T-helper 9 cell (primary cell): ENCODE measurements at places on chromosomes 1 and 21.
A peak's percentile ranks its signal among the peaks of the same experiment; 100 is the strongest.

- no peak for DNase-seq
These were observed 180.2 kb downstream of the KIF26B start for GRCh38 chr1:245334827-245335490.

GRCh38 chr1:2441746-2442145 lies 29.4 kb upstream of the PEX10 start:
- no peak for DNase-seq

DNA sequence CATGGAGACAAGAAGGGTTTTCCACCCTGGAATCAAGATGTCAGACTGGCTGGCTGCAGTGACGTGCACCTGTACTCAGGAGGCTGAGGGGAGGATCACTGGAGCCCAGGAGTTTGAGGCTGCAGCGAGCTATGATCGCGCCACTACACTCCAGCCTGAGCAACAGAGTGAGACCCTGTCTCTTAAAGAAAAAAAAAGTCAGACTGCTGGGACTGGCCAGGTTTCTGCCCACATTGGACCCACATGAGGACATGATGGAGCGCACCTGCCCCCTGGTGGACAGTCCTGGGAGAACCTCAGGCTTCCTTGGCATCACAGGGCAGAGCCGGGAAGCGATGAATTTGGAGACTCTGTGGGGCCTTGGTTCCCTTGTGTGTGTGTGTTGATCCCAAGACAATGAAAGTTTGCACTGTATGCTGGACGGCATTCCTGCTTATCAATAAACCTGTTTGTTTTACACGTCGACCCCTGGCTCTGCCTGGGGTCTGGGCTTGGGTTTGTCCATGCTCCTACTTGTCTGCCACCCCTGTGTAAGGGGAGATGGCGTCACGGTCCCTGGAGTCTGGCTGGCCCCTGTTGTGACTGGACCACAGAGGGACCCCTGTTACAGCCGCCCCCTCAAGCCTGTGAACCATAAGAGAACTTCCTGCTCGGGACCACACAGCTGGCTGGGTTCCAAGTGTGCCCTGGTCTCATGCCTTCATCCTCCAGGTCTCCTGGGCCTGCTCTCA lies 20.9 kb upstream of the VPS13D start:
- DNase-seq: peak; percentile 90

- DNase-seq: no peak
These were observed 91.2 kb downstream of the TRABD2B start for GRCh38 chr1:47906009-47906432.

DNA sequence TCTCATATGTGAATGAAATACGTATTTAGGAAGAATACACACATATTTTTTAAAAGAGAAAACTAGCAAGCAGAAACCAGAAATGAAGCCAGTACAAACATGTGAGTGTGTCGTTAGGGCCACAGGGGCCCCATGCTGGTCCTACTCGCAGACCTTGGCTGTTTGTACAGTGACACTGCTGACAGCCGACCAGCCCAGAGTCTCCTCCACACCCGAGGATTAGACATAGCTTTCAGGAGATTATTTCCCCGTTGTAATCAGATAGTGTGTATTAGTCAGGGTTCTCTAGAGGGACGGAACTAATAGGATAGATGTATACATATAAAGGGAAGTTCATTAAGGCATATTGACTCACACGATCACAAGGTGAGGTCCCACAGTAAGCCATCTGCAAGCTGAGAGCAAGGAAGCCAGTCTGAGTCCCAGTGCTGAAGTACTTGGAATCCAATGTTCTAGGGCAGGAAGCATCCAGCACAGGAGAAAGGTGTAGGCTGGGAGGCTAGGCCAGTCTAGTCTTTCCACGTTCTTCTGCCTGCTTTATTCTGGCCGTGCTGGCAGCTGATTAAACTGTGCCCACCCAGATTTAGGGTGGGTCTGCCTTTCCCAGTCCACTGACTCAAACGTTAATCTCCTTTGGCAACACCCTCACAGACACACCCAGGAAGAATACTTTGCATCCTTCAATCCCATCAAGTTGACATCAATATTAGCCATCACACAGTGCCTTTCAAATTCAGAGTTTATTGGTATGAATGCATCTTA lies 51.2 kb downstream of the DIP2A start:
- no peak for DNase-seq

GRCh38 chr1:232966663-232967062 lies 16.3 kb downstream of the NTPCR start:
- no peak for DNase-seq

DNA sequence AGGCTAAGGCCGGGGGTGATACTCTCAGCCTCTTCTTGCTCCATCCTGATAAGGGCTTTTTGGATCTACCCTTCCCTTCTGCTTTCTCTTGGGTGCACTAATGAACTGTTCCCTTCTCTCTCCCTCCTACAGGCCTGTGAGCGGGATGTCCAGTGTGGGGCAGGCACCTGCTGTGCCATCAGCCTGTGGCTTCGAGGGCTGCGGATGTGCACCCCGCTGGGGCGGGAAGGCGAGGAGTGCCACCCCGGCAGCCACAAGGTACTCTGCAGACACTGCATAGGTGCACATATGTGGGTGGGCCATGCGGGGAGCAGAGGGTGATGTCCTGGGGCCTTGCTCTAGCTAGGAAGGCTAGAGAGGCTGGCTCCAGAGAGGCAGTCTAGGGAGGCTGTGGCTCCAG lies 2.9 kb downstream of the PROK1 start:
- no peak for DNase-seq

- no peak for DNase-seq
These were observed 3.1 kb downstream of the BCAR3 start for GRCh38 chr1:93678491-93678890.

GRCh38 chr1:20492751-20493150 lies 6.7 kb upstream of the CAMK2N1 start:
- DNase-seq: no peak

DNA sequence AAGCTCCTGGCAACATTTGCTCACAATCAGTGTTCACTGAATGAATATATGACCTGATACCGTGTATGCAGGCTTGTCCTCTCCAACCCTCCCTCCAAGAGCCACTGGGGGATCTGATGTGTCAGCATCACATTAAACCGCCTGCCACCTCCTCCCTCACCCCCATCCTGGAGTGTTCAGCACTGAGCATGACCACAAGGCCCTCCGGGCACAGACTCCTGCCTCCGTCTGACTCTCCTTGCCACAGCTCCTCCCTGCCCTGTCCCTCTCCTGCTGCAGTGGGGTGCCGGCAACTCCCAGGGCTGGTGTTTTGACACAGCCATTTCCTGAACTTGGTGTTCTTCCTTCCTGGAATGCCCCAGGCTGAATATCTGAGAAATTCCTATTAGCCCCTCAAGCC lies 136.7 kb downstream of the FCRL5 start:
- no peak for DNase-seq

DNA sequence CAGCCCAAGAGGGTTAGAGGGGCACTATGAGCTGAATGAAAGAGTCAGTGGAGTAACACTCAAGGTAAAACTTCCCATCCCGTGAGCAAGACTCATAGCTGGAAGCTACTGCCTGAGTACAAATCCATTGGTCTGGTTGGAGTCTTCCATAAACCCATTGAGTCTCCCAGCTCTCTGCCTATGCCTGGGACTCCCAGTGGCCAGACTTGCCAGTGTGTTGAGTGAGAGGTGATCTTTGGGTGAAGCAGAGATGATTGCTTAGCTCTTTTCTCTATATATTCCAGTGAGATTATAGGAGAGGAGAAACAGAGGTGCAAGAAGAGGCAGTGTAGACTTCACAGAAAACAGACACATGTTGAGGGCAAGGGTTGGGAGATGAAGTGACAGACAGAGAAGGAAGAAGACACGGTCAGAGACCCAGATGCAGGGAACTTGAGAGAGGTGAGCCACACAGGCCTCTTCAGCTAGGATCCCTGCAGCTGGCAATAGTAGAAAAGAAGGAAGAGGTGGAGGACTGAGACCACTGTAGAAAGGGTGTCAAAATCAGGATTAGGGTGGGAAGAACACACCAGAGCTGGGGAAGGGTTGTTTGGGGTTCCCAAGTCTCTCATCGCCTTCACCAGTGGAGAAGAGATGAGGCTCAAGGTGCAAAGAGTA lies 3.7 kb downstream of the FOXD2 start:
- no peak for DNase-seq

DNA sequence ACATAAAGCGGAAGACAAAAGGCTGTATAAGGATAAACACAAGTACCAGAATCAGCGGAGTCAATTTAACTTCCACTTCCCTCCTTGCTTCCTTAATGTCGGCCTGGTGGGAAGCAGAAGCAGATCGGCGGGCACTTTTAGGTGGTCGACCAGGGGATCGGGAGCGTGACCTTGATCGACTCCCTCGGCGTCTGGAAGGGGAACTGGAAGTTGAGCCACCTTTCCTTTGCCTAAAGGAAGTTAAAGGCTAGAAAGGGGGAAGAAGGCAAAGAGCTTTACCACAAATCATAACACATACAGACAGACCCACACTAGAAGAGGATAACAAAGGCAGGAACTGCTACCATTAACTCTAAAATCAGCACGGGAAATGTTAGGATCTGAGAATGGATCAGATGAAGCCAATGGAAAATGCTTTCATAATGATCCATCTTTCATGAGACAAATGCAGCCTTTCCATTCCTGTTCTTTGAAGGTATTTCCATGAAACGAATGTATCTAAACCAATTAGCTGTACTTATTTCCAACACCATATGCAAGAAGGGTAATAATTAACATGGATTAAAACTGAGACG lies 5.7 kb downstream of the LBR start:
- no peak for DNase-seq

GRCh38 chr1:169361281-169361680 lies 6.3 kb downstream of the NME7 start:
- DNase-seq: no peak

DNA sequence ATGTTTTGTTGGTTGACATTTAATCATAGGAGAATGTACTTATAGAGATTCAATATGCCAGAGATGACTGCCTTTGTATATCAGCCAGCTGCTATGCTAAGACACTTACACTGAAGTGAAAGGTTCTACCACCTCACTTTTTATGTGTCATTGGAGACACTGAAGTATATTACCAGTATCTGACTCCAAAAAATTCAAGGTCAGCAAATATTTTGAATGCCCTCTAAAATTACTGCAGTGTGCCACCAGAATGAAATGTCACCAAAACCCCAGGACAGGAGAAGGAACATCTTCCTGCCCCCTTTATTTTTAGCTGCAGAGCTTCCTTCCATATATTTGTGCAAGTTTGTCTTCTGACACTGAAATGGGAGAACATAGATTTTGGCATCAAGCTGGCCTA lies 141.5 kb downstream of the LRRC40 start:
- no peak for DNase-seq

DNA sequence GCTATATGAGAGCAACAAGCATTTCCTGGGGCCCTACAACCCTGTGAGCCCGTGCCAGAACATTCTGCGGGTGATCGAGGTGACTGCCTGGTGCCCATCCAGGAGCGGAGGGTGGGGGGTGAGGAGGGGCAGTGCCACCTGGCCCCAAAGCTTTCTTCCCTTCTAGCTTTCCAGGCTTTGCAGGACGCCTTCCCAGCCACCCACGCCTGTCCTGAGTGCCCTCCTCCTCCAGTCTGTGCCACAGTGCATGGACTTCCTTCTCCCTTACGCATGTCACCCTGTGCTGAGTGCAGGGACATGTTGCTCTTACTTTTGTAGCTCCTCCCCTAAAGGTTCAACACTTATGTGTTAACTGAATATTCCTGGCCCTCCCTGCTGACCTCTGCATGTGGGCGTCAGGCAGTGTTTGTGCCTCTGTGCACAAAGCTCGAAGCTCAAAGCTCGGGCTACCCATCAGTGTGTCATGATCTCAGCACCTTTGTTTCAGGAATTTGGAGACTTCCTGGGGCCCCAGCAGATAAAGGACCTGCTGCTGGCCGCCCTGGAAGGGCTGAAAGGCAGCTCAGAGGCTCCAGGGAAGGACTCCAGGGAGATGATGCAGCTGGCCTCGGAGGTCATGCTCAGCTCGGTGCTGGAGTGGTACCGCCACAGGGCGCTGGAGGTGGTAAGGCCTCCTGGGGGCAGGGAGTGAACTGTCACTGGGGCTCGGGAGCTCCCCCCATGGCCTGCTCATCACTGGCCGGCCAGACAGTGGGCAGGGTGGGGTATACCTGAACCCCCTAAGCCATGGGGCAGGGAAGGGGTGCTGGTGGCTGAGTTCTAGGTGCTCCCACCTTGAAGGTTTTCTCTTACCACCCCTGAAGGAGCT lies 36.7 kb upstream of the TTC4 start:
- DNase-seq: no peak

DNA sequence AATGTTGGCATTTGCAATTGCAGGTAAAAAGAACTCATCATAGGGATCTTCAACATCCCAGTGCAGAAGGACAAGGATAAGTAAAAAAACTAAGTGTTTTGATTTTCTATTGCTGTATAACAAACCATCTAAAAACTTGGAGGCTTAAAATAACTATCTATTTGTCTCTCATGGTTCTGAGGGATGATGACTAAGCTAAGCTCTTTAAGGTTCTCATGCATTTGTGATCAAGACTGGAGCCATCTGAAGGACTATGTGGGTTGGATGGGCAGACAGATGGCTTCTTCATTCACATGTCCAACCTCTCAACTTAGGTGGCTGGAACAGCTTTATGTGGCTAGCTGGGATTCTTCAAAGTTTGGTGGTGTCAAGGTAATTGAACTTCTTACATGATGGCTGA lies 51.5 kb downstream of the RPL5 start:
- no peak for DNase-seq

DNA sequence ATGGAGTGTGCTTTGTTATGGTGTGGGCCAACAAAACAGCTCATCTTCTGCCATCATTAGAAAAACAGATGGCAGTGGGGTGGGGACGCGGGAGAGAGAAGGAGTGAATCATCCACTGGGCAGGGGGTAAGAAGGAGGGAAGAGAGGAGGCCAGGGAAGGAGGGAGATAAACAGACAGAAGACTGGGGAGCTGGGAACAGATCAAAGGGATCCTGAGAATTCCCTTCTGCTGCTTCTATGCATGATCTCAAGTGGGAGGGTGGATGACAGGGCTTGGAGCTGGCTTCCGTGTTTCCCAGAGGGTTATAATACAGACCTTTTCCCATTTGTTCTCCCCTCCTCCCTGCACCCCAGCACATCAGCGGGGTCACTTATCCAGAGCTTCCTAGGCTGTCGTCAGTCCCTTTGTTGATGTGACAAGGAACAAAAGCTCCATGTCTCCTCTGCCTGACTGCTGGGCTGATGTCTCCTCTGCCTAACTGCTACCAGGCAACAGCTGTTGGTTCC lies 338.6 kb downstream of the PAPPA2 start:
- no peak for DNase-seq
